Chondrocyte (in vitro differentiated cells): ENCODE measurements at places on chromosomes 5 and 9.

DNA sequence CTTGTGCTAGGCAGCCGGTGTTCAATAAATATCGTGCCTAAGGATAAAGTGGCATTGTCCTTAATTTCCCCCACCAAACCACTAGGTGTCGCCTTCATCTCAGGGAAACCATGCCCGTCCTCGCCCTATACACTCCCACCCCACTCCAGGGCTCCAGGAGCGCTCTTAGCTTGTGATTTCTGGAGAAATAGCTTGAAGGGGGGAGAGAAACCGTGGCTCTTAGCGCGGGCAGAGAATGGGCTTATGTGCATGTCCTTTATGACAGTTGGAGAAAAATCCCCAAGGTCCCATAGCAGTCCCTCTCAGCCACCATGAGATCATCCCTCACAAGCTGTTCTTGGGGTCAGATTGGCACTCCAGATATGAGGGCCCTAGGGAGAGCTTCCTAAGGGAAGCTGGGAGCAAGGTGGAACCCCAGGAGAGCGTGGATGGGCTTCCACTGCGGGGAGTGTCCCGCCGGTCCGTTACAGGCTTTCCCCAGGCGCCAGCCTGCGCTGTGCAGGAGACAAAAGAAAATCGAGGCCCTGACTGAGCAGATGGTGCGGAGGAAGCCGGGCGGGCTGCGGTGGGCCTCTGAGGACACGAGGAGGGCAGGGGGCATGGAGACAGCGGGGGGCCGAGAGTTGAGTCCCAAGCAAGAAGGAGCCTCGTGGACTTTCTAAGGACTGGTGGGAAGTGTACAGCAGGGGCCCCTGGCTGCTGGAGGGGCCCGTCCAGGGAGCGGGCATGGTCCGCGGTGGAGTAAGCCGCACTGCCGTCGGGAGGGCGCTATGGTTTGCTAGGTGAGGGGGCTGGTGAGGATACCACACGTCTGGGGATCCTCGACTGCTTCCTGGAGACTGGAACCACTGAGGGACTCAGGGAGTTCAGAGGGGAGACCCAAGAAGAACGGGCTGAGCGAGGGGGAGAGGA is 750 bp upstream of the NPR2 start:
- no peak for DNase-seq

DNA sequence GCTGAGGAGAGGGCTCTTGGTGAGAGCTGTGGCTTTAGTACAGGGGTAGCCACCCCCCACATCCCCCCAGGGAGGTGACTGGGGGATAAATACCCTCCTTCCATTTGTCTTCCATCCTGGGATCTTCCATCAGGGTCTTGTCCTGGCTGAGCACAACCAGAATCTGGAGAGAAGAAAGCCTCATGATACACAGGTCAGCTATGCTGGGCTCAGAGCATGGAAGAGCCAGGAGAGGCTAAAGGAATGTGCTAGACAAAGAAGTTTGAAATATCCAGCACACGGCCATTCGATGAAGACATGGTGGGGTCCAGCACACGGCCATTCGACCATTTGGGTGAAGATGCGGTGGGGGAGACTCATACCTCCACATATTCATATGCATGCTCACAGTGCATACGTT is 30.0 kb downstream of the ROPN1L start:
- DNase-seq, result no peak

- DNase-seq, result no peak
Observed at GRCh38 chr9:522658-523057, 308.0 kb downstream of the DOCK8 start.

- DNase-seq, result no peak
Observed at GRCh38 chr5:95669540-95669939, 13.3 kb downstream of the SPATA9 start.

DNA sequence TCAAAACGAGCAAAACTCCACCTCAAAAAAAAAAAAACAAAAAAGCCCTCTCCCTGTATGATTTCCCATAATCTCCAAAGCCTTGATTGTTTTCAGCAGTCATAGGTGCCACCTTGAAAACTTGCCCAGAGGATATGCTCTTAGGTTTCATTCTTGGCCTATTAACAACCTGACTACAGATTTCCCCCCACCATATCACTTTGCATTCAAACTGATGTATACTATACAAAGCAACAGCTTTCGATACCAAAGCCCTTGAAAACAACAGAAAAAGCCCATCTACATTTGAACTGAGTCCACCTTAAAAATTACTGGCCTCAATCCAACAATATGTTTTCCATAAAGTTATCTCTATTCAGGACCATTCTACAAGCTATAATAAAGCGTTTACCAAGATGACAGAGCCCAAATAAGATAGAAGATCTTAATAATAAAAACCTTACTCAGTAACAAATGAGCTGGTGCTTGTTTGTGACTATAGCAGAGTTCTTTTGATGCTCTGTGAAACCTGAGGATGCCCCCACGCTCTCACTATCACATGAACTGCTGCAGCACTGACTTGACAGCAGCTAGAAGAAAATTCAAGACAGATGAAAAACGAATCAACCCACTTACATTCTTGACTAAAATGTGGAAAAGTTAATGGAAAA is 44.4 kb downstream of the FNBP1 start:
- no peak for DNase-seq

DNA sequence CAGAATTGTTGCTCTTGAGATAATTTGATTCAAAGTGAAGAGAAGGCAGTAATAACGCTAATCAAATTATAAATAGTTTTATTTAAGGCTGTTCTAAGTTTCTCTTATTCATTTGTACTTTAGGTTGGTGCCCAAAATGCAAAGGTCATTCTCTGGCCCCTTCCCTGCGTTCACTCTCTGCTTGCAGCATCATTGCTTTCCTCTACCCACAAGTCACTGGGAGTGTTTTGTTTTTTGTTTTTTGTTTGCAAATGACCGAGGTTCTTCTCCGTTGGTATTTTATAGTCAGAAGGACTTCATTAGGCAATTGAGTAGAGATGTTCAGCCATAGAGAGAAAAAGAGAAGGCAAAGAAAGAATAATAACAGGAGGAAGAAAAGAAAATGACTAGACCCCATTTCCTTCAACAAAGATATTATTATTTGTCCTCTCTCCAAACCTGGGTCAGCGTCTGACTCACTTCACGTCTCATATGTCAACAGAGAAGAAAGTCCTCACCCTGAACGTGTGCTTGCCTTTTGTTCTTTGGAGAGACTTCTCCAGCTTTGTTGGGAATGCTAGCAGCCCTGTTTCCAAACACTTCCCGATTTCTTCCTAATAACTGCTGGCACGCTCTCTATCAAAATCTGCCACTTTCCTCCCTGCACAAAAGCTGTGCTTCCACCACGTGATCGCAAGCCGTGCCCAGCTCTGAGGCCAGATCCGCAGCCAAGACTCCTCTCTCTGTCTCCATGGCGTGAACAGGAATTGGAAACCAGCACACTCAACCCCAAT is 119.8 kb downstream of the EBF1 start:
- DNase-seq, result no peak

DNA sequence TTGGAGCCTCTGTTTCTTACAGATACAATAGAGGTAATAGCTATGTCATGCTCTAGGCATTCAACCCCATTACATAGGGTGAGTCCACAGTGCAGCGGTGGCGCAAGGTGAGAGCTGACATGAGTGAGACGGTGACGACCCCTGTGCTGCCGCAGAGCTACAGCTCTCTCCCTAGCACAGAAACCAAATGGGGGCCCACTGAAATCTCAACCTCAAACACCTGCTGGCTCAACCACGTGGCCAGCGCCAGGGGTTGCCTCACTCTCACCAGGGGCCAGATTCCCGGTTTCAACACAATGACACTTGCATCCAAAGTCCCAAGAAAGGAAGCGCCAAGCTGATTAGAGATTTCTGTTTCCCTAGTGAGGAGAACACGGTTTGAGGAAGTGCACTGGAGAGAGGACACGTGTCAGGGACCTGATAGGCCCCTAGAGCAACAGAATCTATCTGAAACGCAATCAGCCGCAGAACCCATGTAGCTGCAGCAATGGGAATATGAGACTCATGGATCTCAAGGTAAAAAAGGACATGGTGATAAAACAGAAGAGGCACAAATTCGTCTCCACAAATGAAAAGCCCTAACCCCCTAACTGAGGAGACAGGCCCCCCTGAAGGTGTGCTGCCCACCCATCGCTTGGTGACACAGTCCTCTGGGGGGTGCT is 114.3 kb downstream of the CRB2 start:
- no peak for DNase-seq

GRCh38 chr9:108919517-108919916 is 14.4 kb downstream of the ELP1 start:
- no peak for DNase-seq

GRCh38 chr5:117149312-117149711 is 574.7 kb upstream of the SEMA6A start:
- DNase-seq, result no peak

DNA sequence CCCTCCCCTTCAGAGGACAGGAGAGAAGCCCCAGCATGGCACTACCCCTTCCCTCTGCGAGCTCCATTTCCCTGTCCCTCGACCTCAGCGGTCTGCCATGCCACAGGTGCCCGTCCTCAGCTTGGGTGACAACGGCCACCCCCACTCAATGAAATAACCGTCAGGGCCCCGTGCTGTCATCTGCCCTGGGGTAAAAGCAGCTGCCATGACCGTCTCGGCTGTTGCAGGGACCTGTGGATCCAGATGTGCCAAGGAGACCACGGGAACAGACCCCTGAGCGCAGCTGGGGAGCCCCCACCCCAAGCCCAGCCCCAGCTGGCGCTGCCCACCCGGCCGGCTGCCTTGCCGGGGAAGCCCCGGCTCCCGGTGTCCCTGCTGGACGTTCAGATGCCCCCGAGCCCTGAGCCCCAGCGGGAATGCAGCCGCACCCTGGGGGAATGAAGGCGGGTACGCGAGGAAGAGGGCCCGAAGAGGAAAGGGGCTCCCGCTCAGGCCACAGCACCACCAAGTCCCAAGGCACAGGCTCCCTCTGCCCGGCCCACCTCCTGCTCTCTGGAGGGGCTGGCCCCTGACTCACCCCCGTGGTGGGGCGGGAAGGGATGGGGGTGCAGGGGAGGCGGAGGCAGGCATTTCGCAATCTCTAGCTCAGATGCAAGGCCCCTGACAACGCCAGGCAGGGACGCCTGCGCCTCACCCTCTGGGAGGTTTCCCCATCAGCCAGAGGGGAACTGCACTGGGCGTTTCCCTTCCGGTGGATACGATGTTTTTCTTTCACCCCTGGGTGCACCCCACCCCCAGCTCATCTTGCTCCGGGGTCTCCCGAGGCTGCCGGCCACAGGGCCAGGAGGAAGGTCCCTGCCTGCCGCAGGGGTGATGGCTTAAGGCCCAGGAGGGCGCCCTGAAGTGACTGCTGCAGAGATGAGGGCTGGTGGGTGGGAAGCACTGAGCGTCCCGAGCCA is 49.2 kb downstream of the NACC2 start:
- DNase-seq, result no peak

DNA sequence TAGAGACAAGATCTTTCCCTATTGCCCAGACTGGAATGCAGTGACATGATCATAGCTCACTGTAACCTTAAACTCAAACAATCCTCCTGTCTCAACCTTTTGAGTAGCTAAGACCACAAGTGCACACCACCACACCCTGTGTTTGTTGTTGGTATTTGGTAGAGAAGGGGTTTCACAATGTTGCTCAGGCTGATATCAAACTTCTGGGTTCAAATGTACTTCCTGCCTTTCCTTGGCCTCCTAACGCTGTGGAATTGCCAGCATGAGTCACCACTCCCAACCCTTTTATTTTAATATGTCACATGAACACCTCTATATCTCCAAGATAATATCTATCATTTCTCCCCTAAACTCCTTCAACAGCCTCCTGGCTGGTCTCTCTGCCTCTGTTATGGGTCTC is 719.0 kb downstream of the PTPRD start:
- DNase-seq, result no peak

DNA sequence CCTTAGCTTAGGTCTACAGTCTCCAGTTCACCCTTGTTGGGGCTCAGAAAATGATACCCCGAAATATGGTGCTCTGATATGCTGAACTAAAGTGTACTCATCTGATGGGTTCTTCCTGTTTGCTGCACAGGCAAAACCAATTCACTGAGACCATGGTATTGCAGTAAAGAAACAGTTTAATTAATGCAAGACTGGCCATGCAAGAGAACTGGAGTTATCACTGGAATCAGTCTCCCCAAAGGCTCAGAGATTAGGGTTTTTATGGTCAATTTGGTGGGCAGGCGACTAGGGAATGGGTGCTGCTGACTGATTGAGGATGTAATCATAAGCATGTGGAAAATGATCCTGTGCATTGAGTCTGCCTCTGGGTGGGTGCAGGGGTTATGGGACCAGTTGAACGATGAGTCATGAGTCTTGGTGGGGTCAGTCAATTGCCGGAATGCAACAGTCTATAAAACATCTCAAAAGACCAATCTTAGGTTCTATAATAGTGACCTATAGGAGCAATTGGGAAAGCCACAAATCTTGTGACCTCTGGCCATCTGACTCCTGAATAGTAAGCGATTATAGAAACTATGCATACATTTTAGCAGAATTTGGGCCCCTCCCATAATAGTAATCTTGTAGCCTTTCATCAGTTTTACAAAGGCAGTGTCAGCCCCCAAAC is 113.0 kb upstream of the ANKRD55 start:
- DNase-seq, result no peak

DNA sequence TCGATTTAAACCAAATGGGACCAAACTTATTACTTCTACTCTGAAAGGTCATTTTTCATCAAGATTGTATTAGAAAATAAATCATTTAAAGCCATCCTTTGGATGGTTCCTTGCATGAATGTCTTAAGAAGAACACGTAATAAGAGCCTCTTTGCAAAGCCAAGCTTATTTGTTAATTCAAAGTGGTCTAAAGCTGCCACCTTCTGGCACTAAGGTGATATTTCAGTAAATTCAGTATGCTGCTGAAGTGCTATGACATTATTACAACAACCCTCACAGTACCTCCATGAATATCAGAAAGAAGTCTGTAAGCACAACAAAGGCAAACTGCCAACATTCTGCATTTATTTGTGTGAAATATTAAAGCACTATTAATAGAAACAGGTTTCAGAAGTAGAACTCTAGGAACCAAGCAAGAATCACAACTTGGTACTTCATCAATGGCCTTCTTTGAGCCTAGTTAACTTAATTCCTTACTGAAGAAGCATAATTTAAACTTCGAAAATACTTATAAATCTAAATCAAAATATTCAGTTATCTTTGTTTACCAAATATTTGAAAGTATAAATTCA is 53.1 kb upstream of the TYRP1 start:
- no peak for DNase-seq

- no peak for DNase-seq
Observed at GRCh38 chr9:70049236-70049635, 5.6 kb downstream of the MAMDC2 start.
